ENCODE measurements at places on chromosomes 12 and 14.

DNA sequence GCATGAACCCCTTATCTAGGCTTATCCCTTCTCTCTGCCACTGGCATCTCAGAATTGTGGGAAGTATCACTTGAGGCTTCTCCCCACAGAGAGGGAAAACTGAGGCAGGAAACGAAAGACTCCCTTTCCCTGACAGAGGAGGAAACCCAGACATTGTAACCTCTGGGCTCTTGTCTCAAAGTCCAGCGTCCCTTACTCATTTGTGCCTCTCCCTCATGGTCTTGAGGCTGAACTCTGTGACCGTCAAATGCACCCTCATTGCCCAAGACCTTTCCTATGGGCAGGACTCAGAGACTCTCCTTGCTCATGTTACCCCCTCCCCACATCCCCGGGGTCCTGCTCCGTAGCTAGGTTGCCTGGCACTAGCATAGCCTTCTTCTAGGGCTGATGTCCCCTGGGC lies 3.8 kb downstream of the CACNB3 start:
- no peak for DNase-seq

DNA sequence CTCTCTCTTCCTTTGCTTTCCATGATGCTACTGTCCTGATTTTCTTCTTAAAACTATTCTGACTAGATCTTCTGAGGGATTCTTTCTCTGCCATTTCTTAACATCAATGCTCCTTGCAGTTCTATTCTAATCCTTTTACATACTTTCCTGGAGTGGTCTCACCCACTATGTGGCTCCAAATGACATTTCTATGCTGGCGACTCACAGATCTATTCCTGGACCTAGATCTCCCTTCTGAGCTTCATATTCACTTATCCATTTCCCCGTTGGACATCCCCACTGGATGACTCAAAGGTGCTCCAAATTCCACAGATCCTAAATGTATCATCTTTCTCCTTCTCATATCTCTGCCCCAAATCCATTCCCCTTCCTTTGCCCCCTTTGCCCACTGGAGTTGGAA lies 4.1 kb downstream of the TEP1 start:
- DNase-seq: peak; percentile 54

- DNase-seq: no peak
Observed at GRCh38 chr12:26629864-26630263, 203.1 kb downstream of the ITPR2 start.

DNA sequence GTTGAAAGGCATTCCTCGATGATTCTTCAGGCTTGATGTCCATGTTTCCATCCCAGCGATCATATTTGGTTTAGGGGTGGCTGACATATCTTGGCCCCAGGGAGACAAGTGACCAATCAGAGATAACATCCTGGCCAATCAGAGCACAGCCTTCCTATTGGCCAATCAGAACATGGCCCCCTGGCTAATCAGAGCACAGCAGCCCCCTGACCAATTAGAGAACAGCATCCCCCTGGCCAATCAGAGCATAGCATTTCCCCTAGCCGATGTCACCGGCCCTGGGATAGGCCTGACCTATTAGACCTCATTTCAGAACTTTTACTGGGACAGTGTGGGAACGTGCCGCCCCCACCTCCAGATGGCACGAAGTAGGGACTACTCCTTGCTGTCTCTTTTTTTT lies 182.2 kb downstream of the AACS start:
- no peak for DNase-seq
